Stimulated activated CD4-positive, alpha-beta T cell treated with anti-CD3 and anti-CD28 coated beads, Interleukin-1b, Interleukin-23, amount 100 ng/mL, for 1 hour (primary cell): ENCODE measurements at places on chromosomes 13 and 19.
A peak's percentile ranks its signal among the peaks of the same experiment; 100 is the strongest.

GRCh38 chr13:39463611-39464010 is 139.4 kb downstream of the LHFPL6 start:
- DNase-seq, result no peak

DNA sequence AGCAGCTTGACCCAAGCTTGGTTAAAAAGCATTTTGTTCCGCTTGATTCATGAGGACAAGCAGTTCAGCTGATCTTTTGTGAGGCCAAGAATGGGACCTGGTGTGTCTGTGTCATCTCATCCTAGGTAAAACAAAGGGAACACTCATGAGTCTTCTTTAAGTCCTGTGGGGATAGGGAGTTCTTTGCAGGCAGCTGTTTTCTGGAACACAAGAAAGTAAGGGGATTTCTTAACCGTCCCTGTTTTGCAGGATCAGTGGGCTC is 134.5 kb upstream of the TMTC4 start:
- DNase-seq, result no peak

GRCh38 chr19:2683430-2684003 is 19.0 kb downstream of the GNG7 start:
- DNase-seq, result no peak

DNA sequence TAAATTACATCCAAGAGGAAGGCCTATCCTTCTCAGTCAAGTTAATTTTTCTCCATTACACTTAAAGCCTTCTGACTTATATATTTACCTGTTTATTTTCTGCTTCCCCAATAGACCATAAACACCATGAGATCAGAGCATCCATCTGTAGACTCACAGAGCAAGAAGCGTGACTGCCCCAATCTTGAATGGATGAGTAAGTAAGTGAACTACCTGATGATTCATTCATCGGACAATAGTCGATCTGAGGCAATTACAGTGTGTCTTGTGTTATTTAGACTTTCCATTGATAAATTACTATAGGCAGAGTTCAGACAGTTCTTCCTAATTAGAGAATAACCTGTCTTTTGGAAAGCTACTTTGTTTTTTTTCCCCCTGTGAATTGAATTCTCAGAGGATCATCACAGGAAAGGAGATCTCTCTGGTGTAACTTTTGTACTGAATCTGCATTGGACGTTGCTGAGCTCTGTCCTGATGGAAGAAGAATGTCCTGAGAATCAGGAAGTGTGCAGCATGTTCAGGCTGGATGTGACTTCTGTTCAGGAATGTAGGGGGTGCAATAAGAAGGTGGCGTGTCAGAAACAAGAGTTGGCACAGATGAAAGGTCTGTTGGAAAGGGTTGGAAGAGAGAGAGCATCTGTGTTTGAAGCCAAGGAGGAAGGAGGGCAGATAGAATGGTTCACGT is 367.0 kb downstream of the NALCN start:
- DNase-seq, result no peak

DNA sequence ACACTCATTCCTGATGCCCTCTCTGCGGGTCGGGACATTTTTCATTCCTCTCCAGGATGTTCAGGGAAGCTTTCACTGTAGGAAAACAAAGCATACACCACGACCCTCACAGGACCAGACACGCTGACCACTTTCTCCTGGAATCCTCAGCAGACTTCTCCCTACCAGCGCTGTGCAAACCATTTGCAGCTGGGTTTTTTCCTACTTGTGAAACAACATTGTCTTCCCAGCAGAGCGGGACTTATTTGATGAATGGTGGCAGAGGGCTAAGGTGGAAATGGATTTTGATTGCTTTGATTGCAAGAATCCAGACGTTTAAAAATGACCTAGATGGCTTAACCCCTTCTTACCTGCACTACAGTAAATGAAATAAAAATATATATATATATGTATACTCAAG is 265.9 kb downstream of the TBC1D4 start:
- DNase-seq, result no peak

DNA sequence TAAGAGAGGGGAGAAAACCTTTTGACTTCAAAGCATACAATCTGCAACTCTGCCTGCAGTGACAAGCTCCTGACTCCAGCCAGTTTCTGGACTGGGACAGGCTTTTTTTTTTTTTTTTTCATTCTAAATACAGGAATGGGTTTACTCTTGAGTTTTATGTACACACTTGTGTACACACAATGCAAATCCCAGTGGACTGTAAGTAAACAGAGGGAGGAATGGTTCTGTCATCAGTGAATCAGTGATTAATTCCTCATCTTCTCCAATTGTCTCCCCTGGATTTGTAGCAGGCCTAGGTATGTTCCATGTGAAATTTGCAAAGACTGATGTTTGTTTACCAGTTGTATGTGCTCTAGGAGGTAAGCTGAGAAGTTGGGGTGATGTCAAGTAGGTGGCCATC is 184.8 kb downstream of the SHISA2 start:
- DNase-seq, result no peak

GRCh38 chr13:93614776-93615175 is 388.2 kb downstream of the GPC6 start:
- DNase-seq, result no peak

DNA sequence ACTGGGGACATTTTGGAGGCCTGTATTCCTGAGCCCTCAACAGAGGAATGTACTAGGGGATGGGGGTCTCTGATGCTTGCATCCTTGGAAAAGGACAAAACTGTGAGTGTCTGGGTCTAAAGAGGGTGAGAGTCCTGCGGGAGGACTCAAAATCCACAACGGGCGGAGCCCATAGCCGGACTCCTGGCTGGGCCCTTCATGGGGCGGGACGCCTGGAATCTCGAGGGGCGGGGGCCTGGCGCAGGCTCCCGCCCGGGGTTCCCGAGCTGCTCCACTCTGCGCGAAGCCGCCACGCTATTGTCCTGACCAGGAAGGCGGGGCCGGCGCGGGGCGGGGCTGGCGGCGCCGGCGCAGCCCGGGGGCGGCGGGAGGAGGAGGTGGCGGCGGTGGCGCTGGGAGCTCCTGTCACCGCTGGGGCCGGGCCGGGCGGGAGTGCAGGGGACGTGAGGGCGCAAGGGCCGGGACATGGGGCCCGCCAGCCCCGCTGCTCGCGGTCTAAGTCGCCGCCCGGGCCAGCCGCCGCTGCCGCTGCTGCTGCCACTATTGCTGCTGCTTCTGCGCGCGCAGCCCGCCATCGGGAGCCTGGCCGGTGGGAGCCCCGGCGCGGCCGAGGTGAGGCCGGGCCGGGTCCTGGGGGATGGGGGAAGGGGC is at the start of gene APLP1:
APLP1 (plus strand) TSS at position 403 of the 651 bp plus-strand sequence; CDS start at position 466, 63 bp downstream.
- peak; percentile 57 for DNase-seq

- DNase-seq, result no peak
Observed at GRCh38 chr13:39952249-39953233, 297.1 kb downstream of the COG6 start.

DNA sequence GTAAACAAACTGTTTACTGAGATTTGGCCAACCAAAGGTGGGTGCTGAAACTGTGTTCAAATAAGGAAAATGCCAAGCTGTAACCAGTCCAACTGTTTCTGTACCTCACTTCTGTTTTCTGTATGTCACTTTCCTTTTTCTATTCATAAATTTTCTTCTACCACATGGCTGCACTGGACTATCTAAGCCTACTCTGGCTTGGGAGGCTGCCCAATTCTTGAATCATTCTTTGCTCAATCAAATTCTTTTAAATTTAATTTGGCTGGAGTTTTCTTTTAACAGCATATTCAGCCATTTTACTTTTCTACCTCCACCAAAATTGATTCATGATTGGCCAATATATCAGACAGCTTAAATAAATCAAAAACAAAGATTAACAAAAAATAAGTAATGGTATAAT is 1575.5 kb upstream of the SPRY2 start:
- no peak for DNase-seq

GRCh38 chr19:1933244-1933643 is 7.7 kb upstream of the CSNK1G2 start:
- no peak for DNase-seq

- DNase-seq, result no peak
Observed at GRCh38 chr13:113091891-113092775, 13.5 kb upstream of the F7 start.

GRCh38 chr19:53965091-53965490 is 2.4 kb downstream of the CACNG8 start:
- DNase-seq, result no peak

DNA sequence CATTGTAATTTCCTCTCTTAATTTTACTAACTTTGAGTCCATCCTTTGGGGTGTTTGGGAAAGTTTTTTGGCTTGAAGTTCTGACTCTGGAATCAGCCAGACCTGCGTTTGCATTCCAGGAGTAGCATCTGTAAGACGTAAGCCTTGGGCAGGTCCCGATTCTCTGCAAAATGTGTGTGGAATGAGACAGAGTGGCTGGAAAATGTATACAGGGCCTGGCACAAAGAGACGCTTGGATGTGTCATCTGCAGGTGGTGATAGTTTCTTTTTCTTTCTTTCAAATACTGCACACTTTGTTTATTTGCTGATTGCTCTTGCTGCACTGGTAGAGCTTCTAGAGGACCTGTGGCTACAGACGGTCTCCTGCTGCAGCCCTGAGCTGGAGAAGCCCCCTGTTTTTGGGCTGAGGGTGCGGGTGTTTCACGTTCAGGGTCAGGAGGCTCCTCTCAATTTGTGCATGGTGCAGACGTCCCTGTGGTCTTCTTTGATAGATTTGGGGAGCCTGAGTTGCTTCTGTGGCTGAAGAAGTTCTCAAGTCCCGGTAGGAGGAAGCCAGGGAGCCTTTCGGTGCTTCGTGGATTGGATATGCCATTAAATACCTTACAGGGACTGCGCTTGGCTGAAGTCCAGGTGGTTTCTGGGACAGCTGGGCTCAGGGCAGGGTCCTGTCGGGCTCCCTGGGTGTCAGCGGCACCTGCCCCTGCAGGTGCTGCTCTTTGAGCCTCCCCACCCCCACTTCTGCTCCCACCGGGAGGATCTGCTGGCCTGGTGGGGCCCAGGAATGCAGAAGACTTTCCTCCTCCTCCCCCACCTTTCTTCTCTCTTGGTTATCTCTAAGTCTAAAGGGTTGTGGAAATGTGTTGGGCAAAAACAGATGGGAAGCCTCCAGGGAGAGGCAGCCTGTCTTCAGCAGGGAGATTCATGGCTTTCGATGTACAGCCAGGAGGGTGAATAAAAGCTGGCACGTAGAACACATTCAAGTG is 44.0 kb upstream of the GAS6 start:
- no peak for DNase-seq

DNA sequence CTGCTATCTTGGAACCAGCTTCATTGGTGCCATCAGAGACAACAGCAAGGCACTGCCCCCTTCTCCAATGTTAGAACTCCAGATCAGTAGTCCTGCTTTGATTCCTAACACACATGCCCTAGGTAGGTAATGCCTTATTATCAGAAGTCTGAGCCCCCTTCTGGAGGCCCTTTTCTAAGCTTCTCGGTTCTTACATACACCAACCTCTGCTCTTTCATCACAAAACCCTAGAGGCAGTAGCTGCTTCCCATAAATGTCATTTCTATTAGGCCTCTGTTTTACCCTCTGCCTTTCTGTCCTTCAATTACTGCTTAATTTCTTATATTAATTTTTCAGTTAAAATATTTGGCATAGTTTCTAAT is 65.3 kb upstream of the KLHL1 start:
- no peak for DNase-seq
